Regular cardiac myocyte (primary cell): ENCODE measurements at places on chromosomes 11 and 22. TPM values are rescaled to one million over a fixed set of nuclear protein-coding genes. Genes with fewer than 3 reads are reported as not detected.

The TSSK2 gene
- total RNA-seq: not detected in 2 replicates

The ANAPC15 gene
- total RNA-seq: 13.8 and 49.3 TPM in 2 replicates

The SHISA8 gene
- not detected in 2 replicates for total RNA-seq

The NLRP6 gene
- not detected in 2 replicates for total RNA-seq

The HEPACAM gene
- total RNA-seq: not detected in 2 replicates

The NECTIN1 gene
- 1.1 and 7.7 TPM in 2 replicates for total RNA-seq

The PAX6 gene
- total RNA-seq: not detected in 2 replicates

The DERL3 gene
- 0.56 and 1.3 TPM in 2 replicates for total RNA-seq

The SLC22A12 gene
- total RNA-seq: not detected in 2 replicates

The MIOX gene
- total RNA-seq: under 0.01 TPM in 1 of 2 replicates, not detected in the other

The CLCF1 gene
- total RNA-seq: 3.4 and 7.1 TPM in 2 replicates

The C1QTNF5 gene
- total RNA-seq: 1.5 and 11.0 TPM in 2 replicates

The PKP3 gene
- total RNA-seq: 2.1 and 2.8 TPM in 2 replicates

The SYT9 gene
- total RNA-seq: under 0.01 TPM in 1 of 2 replicates, not detected in the other

The AGBL2 gene
- total RNA-seq: 0.58 and 1.1 TPM in 2 replicates

The SLC25A18 gene
- total RNA-seq: under 0.01 TPM in 1 of 2 replicates, not detected in the other

The MAJIN gene
- not detected in 2 replicates for total RNA-seq

The USP2 gene
- total RNA-seq: 0.28 and 0.38 TPM in 2 replicates

The IFITM10 gene
- 1.7 and 2.8 TPM in 2 replicates for total RNA-seq

The P2RY2 gene
- 0.28 and 0.38 TPM in 2 replicates for total RNA-seq

The RFPL1 gene
- total RNA-seq: not detected in 2 replicates

The TSGA10IP gene
- total RNA-seq: not detected in 2 replicates
